ENCODE measurements at places on chromosomes 1 and 21. TPM values are rescaled to one million over a fixed set of nuclear protein-coding genes. Genes with fewer than 3 reads are reported as not detected.

CD1E gene
- not detected for total RNA-seq

TCEA3 gene
- total RNA-seq = 3.6 TPM

SPRR2B gene
- total RNA-seq = not detected

TRAF3IP3 gene
- not detected for total RNA-seq
